ENCODE measurements at places on chromosomes 3 and 15.

GRCh38 chr3:186283651-186284348, 78.2 kb downstream of the DGKG start:
- DNase-seq, result no peak

DNA sequence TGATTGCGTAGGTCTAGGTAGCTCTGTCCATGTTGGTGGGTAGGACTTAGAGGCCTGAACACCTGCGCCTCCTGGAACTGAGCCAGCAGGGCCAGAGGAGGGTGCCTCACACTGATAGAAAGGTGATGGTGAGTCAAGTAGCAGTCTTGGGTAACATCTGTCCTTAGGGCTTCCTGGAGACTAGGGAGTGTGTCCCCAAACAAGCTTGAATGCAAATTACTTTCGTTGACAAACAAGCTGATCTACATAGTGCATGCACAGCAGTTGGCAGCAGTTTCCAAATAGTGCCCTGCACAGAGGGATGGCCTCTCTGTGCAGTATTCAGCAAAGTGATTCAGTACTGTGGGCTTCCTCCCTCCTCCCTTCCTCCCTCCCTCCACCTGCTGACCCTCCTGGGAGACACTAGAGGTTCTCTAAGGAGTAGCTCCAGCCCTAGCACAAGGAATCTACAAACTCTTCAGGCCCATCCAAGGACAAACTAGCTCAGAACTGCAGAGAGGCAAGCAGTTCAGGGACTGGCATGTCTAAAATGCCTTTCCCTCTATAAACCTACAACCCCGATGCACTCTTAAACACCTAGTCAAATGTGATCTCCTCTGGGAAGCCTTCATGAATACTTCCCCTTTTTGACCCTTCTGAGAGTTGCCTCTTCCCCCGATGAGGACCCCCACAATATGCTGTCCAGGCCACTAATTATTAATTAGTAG, 61.0 kb downstream of the TLE3 start:
- no peak for DNase-seq

DNA sequence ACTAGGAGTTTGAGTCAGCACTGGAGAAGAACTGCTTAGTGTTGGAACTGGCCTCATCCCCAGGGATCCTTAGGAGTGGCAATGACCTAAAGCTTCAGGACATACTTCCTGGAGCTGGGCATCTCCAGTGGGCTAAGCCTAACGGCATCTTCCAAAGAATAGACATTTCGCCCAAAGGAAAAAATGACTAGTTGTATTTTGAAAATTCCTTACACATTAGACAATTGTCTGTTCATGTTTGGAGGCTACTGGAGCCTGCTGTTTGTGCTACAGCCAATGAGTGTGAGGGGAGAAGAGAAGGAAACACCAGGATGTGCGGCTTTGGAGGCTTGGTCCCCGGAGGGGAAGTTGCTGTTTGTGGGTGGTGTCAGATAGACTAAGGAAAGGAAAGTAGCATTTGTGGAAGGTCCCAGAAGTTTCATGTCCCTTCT, 77.6 kb downstream of the POLR2M start:
- no peak for DNase-seq

DNA sequence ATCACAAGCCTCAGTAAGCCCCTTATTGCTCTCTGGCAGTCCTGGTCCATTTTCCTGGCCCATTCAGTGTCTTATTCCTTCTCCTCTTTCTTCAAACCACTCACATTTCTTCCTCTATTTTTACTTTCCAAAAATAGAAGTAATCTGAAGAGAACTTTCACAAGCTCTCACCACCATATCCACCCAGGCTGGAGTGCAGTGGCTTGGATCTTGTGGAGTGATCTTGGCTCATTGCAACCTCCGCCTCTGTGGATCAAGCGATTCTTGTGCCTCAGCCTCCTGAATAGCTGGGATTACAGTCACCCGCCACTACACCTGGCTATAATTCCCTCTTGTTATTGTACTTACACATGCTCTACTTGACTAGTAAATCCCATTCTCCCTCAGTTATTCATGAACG, 16.8 kb downstream of the ARMC8 start:
- no peak for DNase-seq

DNA sequence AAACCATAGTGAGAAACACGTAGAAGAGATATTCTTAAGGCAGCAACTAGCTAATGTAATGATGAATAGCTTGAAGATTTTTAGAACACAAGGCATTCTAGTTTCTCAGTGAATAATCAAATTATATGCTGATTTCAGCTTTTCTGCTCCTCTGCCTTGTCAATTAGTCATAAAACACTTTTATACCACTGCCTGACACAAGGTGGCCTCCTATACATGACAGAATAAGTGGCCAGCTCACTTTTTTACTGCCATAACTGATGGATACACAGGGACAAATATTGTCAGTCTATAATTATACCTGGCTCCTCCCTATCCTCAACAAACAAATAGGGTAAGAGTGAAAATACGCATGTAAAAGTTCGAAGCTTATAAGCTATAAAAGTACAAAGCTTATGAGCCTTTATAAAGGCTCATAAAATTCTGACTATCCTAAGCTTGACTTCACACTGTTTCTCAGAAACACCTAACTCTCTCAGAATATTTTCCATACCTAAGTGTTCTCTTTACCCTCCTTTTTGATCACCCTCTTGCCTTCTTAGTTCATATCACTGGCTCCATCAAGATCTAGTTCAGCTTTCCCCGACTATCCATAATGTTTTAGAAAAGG, 81.6 kb downstream of the HERC1 start:
- no peak for DNase-seq

- DNase-seq, result no peak
Measured at GRCh38 chr3:159866201-159866746, 122.4 kb upstream of the IL12A start.

DNA sequence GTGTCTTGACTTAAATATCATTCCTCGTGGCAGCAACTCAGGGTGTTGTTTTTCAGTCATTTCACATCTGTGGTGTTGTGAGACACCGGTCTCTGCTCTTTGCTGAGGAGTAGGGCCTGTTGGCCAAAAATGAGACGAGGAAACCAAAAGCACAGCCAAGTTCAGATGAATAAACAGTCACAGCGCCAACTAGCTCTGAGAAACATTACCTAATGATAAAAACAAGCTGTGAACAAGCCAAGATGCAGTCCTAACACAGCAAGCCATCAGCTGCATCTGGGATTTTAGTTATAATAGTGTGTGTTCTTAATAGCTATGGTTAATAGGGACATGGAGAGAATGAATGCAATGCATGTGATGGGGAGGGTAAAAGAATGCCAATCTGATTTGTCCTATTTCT, 843.4 kb upstream of the DPPA4 start:
- DNase-seq, result no peak

- no peak for DNase-seq
Measured at GRCh38 chr15:59138243-59138642, 33.3 kb downstream of the CCNB2 start.

GRCh38 chr15:63357061-63357460, 24.6 kb downstream of the CA12 start:
- no peak for DNase-seq

DNA sequence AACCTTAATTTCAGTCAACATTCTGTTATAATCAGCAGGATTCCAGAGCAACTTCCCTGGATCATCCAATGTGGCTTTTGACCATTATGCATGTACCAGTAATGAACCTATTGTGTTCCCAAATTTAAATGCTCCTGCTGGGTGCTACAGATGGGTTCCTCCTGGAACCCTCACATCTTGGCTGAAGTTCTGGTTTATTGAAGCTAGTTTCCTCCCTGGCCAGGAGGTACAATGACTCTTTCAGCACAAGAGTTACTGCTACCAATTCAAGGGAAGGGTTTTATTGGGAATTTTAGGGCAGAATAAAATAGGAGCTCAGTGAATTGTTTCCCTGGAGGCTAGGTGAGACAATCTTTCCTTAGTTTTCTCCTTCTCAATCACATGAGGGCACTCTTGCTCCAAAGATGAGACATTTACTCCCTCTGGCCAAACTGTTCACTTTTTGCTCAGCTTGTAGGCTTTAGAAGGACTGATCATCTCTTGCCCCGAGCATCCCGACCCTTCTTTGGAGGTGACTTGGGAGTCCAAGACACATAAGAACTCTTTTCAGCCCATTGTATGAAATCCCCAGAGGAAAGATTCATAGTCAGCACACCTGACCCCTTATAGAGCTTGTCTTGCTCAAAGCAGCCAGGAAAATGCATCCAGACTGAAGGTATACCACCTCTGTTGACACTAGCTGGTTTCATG, 8.8 kb upstream of the NPHP3 start:
- DNase-seq, result no peak

DNA sequence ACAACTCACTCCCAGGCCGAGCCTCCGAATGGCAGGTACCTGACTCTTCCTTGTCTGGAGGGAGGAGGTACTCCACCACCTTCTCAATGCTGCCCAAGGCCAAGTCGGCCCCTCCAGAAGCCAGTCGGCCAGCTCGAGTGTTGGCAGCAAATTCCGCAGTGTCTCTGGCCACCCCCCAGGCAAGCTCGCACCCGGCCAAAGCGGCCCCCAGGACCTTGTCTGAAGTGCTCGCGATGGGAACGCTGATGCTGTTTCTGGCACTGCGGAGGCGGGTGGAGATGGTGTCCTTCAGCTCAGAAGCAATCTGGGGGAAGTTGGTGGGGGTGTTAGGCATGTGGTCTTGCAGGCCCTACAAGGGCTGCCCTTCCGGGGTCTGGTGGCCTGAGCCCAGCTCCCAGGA, 9.2 kb downstream of the PLIN1 start:
- no peak for DNase-seq

DNA sequence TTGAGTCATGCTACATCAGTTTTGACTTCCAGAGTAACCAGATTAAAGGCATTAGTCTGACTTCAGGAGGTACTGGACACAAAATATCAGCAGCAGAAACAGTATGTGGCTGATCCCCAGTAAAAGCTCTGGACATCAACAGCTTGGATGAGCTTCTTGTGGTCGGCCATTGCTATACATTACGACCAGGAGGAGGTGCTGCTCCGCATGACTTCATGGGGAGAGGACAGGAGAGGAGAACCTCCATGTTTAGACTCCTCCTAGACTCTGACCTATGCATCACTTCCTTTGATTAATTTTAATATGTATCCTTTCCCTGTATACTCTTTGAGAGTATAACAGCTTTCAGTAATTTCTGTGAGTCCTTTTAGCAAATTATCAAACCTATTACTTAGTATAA, 285.6 kb upstream of the ARHGEF26 start:
- DNase-seq, result no peak

- DNase-seq, result no peak
Measured at GRCh38 chr3:159829539-159830227, 159.0 kb upstream of the IL12A start.

- no peak for DNase-seq
Measured at GRCh38 chr3:58584690-58585004, 7.5 kb upstream of the FAM107A start.

DNA sequence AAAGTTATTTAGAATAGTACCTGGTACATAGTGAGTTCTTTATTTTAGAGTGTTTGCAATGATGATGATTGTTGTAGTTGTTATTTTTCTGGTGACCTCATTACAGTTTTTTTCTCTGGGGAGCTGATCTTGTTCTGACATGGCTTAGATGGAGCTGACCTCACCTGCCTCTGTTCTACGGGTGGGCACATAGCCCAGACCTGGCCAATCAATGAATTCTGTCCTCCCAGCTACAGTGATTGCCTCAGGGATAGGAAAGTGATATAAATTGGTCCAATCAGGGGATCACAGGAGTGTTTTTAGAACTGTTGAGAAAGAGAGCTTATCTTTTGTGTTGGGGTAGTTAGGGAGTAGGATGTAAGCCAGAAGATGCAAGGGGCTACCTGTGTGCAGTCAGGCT, 3.2 kb upstream of the NANOGP8 start:
- DNase-seq, result no peak

All from vagina (tissue), 2 donors.